ENCODE measurements at places on chromosomes 7 and 10. TPM values are rescaled to one million over a fixed set of nuclear protein-coding genes. Genes with fewer than 3 reads are reported as not detected.

The SDHAF3 gene
- 18.8 TPM for total RNA-seq

GRCh38 chr7:116407165-116407564 is 92.4 kb upstream of the CAV2 start:
- no peak overlapping the region for H3K27ac ChIP-seq
- no peak overlapping the region for H3K4me3 ChIP-seq
- H3K27me3 ChIP-seq: no peaks in the 10 kb centered on the region
- no peak for DNase-seq

The MPP7 gene
- total RNA-seq: 38.3 TPM

GRCh38 chr7:4823441-4824119 is 38.2 kb downstream of the PAPOLB start:
- no peaks in the 10 kb centered on the region for H3K27me3 ChIP-seq

The SH2B2 gene
- 8.2 TPM for total RNA-seq

GRCh38 chr10:102775201-102775934 is 31.6 kb downstream of the WBP1L start:
- DNase-seq: no peak
- H3K4me3 ChIP-seq: no peak overlapping the region
- peaks cover 86% of the 10 kb centered on the region for H3K4me1 ChIP-seq
- H3K27me3 ChIP-seq: no peaks in the 10 kb centered on the region

Measured in left lung (tissue), 14 donors.